ENCODE measurements at places on chromosomes 2 and 18. TPM values are rescaled to one million over a fixed set of nuclear protein-coding genes. Genes with fewer than 3 reads are reported as not detected.

INSIG2 gene
- total RNA-seq: 30.8 TPM

MYO1B gene
- 11.2 TPM for total RNA-seq

LDLRAD4 gene
- total RNA-seq: 36.8 TPM

TWIST2 gene
- not detected for total RNA-seq

ASB18 gene
- total RNA-seq: not detected

NCKAP1 gene
- 7.1 TPM for total RNA-seq

KCNE4 gene
- not detected for total RNA-seq

ADD2 gene
- total RNA-seq: 2.0 TPM

PROKR1 gene
- total RNA-seq: 0.08 TPM

PPP1R1C gene
- total RNA-seq: not detected

CNGA3 gene
- not detected for total RNA-seq

CGREF1 gene
- 4.7 TPM for total RNA-seq

VIT gene
- not detected for total RNA-seq

SLC5A7 gene
- not detected for total RNA-seq

RNF25 gene
- total RNA-seq: 21.9 TPM

SLC19A3 gene
- total RNA-seq: not detected

KIAA2012 gene
- total RNA-seq: not detected

RAPH1 gene
- 2.6 TPM for total RNA-seq

CRYGB gene
- not detected for total RNA-seq

REG1B gene
- not detected for total RNA-seq

PDE1A gene
- total RNA-seq: not detected

ZNF804A gene
- total RNA-seq: not detected

FBXO15 gene
- total RNA-seq: 1.1 TPM

DSG1 gene
- not detected for total RNA-seq

CHRNG gene
- not detected for total RNA-seq

RAPGEF4 gene
- total RNA-seq: not detected

ZC3H6 gene
- total RNA-seq: 3.3 TPM

ST8SIA3 gene
- not detected for total RNA-seq

ELP2 gene
- 83.8 TPM for total RNA-seq

ANKRD30BL gene
- not detected for total RNA-seq

IL37 gene
- not detected for total RNA-seq

CPLX4 gene
- total RNA-seq: not detected

GALNT13 gene
- total RNA-seq: not detected
